NCI-H748 treated with DMSO at 0.1 percent for 48 hours (cell line): ENCODE measurements at places on chromosomes 7 and 10.

- DNase-seq: peak; percentile 51
These were observed 60.7 kb downstream of the CD36 start for GRCh38 chr7:80699045-80699638.

- no peak for DNase-seq
These were observed 60.4 kb upstream of the INSIG1 start for GRCh38 chr7:155237297-155237696.

DNA sequence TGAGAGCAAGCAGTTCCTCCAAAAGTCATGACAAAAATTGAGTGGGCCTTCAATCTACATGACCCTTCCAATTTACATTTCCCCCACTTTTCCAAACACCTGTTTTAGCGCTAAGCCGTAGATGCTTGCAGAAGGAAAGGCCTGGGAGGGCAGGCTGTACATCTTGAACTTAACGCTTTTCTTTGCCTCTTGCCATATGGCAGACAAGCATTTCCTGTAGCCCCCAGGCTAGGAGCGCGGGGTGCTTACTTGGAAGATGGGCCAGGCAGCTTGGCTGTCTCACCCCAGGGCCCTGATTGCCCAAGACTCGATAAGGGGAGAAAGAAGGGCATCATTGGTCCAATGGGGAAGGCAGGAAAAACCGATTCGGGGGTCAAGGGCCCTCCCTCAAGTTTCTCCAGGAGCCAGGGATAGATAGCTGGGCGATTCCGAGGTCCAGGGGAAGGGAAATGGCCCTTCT lies 1.8 kb downstream of the HOXA10 start:
- no peak for DNase-seq

DNA sequence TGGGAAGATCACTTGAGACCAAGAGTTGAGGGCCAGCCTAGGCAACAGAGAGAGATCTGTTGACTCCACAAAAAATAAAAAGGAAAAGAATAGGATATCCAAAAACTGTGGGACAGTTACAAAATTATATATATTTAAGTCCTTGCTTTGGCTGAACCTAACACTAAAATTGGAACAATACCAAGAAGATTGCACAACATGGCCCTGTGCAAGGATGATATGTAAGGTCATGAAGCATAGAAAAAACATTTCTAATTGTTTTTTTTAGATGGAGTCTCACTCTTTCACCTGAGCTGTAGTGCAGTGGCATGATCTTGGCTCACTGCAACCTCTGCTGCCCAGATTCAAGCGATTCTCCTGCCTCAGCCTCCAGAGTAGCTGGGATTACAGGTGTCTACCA lies 139.0 kb downstream of the TPST1 start:
- DNase-seq: no peak

GRCh38 chr10:119762805-119763798 lies 37.3 kb downstream of the INPP5F start:
- no peak for DNase-seq

DNA sequence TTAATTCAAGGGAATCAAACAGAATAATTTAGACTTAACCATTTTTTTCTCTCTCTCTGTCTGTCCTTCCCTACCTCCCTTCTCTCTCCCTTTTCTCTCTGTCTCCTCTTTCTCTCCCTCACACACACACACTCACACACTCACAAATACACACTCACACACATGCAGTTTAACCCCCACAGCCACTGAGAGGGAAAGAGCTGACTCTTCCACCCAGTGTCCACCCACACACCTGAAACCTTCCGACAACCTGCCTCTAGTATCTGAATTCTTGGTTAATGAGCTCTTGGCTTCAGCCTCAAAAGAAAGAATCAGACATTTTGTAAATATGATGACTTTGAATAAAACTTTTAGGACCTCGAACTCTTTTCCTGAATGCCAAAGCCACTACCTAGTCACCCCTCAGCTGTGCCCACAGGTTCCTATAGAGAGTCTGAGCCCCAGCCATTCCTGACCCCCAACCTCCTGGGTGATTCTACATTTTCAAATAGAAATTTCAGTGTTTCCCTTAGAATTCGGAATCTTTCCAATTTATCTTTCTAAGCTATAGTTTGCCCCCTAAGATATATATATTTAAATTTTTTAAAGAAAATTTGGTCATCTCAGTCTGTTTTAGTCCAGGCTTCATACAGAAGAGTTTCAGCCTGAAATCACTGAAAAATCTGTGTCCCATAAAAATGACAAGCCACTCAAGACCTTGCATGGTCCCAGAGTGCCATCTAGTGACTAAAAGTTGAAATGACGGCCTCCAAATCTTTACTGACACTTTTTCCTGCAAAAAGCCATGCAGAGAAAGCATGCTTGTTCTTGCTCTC lies 202.8 kb downstream of the IPMK start:
- no peak for DNase-seq
